ENCODE measurements at places on chromosomes 6 and 20. TPM values are rescaled to one million over a fixed set of nuclear protein-coding genes. Genes with fewer than 3 reads are reported as not detected.

The GRIK2 gene
- total RNA-seq: 0.38 TPM

DNA sequence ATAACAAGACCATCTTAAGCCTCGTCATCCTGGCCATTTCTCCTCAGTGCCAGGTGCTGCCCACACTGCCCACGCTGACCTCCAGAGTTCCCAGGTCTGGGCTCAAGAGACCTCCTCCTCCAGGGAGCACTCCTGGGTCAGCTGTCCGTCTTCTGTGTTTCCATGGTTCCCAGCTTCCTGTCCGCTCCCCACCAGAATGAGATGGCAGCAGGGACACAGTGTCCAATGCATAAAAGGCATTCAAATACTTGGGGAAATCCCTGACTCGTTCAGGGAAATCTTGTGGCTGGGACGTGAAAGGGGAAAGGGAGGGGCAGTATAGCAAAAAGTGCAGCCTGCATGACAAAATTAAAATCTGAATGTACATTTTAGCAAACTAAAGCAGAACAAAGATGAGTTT lies 54.3 kb downstream of the SLC23A2 start:
- no peak overlapping the region for H3K27ac ChIP-seq
- H3K4me3 ChIP-seq: no peak overlapping the region
- H3K36me3 ChIP-seq: no peaks in the 10 kb centered on the region

The GSTA2 gene
- total RNA-seq: not detected

The RNF217 gene
- total RNA-seq: 29.2 TPM

DNA sequence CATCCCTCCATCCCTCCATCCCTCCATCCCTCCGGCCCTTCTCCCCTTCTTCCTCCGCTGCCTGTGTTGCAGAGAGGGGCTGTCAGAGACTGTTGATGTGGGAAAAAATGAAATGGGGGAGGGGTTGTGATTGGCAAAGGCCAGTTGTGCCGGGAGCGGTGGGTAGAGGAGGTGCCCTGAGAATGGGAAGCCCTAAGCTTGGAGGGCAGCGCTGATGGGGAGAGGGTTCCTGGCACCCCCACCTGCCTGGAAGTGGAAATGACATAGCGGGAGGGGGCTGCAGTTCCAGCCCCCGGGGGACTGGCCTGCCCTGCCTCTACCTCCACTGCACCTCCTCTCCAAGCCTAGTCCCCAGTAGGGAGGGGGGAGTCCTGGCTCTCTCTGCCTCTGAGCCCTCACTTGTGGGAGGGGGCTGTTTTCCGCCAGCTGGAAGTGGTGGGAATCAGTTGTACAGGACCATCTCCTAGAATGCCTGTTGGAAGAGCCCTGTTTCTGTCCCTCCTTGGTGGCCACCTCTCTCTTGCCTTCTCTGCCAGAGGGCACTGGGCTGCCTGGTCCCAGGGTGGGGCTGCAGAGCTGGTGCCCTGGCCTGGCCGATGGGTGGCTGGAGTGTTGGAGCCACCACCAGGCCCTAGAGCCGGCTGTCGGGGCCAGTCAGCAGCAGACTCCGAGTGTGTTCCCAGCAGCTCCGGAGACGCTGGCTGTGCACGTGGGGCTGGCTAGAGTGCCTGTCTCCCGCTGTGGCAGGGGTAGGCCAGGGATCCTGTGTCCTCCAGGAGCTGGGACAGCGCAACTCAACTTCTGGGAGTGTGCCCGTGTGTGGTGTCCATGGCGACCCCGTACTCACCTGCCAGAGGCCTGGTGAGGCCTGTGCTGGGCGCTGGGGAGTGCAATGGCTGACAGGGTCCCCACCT lies 1.5 kb downstream of the DLGAP4 start:
- no peak overlapping the region for H3K4me3 ChIP-seq
- H3K36me3 ChIP-seq: no peaks in the 10 kb centered on the region
- no peak overlapping the region for H3K27ac ChIP-seq
- H3K27me3 ChIP-seq: peaks cover 87% of the 10 kb centered on the region

DNA sequence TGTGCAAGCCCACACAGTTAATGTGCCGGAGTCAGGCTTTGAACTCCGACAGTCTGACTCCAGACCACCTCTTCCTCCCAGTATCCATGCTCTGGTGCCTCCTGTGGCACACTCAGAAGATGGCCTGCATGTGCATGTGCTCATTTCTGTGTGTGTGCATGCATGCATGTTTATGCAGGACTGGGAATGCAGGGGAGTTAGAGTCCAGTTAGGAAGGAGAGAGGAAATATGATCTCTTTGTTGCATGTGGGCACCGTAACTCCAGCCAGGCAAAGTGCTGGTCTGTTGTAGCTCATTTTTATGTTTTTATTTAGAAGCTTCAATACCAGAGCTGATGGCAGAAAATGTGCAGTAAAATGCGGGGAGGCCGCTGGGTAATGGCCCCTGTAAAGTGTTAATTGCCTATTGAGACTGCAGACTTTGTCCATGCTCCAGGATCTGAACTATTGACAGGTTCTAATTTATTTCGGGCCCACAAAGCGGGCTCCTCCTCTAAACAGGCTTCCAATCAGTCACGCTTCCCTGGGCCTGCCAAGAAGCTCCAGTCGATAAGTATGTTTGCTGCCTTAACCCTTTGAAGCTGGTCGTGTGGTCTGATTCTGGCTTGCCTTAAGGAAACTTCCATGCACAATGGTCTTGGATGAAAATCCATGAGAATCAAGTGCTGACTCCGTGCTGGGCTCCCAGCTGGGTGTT lies 248.3 kb downstream of the DHX35 start:
- H3K4me1 ChIP-seq: no peaks in the 10 kb centered on the region
- no peak for DNase-seq
- H3K36me3 ChIP-seq: no peaks in the 10 kb centered on the region

DNA sequence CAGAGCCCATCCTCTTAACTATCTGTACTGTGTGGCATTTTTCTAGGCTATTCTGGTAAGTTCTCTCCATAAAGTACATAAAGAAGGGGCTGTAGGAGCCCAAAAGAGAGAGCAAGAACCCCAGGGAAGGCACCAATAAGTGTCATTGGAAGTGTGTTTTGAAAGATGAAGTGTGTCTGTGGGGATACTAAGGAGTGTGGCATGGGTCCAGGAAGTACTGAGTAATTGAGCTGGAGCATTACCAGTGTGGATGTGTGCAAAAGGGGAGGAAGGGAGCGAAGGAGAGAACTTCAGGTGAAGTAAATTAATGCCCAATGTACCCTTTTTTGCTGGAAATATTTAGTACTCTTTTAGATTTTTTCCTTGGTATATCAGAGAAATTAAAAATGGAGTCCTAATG lies 63.9 kb downstream of the KCNS1 start:
- H3K36me3 ChIP-seq: peaks cover 11% of the 10 kb centered on the region
- H3K27ac ChIP-seq: no peak overlapping the region
- peaks cover 35% of the 10 kb centered on the region for H3K4me1 ChIP-seq

DNA sequence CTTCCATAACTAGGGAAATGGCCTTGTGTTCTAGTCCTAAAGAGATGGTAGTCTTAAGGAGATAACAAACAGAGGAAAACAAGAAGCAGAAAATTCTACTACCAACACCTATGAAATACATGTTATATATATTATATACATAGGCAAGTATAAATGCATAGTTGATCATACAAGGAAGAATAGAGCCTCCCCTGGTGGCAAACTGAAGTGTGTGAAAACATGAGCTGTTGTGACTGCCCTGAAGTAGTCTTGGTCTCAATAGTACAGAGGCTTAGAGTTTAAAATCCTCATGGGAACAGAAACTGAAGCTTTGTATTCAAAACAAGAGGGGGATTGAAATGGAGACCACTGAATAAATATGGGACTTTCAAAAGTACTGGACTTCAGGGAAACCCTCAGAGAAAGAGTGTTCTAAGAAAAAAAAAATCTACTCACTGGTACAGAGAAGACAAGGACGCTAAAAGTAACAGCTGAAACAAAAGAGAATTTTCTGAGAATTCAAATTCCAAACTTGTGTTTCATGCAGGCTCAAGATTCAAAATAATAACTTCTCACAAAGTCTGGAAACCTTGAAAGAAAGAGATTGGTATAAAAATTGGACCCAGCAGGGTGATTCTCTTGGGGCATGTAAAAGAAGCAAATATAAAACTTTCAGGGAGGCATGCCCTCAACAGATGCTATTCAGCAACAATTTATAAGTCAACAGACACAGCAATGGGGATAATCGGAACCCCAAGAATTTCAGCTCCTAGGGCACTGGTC lies 59.7 kb upstream of the SAMD3 start:
- H3K27ac ChIP-seq: no peak overlapping the region
- H3K36me3 ChIP-seq: no peaks in the 10 kb centered on the region
- H3K4me3 ChIP-seq: no peak overlapping the region
- H3K27me3 ChIP-seq: no peaks in the 10 kb centered on the region

DNA sequence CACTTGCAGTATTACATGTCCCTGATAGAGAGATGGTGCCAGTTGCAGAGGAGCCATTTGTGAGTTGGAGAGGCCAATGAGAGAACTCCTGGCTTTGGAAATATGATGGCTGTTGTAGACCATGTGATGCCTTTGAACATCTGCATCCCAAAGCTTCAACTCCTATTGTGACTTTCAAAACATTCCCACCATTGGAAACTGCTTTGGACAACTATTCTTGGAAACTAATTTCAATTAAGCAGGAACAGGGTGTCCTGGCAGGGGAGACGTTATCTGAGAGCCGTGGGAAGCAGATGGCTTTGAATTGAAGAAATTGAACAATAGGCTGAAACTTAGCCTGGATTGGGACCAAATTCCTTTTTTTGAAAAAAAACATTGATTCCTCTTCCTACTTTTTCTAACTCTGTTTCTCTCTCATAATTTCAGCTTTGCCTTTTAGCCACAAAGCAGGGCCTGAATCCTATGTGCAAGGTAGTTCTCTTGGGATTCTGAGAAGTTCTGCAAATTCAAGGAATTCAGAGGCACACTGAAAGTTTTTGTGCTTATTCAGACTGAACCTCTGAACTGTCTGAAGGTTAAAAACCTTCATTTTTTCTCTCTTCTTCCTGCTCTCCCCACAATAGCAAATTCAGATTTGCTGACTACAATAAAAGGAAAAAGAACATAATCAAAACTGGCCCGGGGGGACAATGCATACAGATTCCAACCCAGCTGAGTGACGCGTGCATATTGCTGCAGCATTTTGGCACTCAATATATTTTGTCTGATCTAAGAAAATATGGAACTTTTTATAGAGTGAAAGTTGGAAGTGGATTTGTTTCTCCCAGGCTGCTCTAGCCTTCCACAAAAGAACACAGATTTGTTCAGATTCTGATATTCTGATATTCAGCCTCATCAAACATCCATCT lies 720.4 kb upstream of the CHD6 start:
- H3K4me3 ChIP-seq: no peak overlapping the region
- H3K27ac ChIP-seq: no peak overlapping the region
- peaks cover 2% of the 10 kb centered on the region for H3K27me3 ChIP-seq
- no peaks in the 10 kb centered on the region for H3K4me1 ChIP-seq

DNA sequence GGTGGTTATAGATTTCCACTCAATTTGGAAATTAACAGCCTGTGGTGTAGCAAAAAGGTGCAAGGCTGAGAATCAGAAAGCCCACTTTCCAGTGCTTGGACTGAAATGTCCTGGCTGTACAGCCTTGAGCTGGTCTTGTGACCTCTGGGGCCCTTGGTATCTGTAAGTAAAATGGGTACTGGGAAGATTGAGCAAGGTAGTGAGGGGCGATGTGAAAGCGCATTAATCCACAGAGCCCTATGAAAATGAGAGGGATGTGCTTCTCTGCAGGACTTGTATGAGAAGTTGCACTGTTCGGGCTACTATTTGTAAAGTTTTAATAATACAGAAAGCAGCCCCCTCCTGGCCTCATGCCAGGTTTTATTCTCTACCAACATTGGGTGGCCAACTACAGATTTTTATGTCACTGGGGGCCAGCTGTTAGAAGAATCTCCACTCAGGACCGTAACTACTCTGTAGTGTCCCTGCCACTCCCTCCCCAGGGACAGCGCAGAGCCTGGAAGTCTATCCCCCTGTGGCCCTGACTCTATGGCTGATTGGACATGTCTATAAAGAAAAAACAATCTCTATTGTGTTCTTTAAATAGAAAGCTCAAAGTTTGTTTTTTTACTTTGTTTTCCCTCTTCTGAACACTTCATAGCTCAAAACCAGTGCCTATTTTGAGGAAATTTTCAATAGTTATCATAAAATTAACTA lies 254.7 kb upstream of the TAB2 start:
- no peak overlapping the region for H3K4me3 ChIP-seq
- H3K36me3 ChIP-seq: no peaks in the 10 kb centered on the region
- no peaks in the 10 kb centered on the region for H3K27me3 ChIP-seq
- DNase-seq: no peak
- H3K4me1 ChIP-seq: no peaks in the 10 kb centered on the region
- H3K27ac ChIP-seq: no peak overlapping the region

- peak overlapping the region; percentile 39 for H3K27ac ChIP-seq
- H3K27me3 ChIP-seq: no peaks in the 10 kb centered on the region
- no peaks in the 10 kb centered on the region for H3K36me3 ChIP-seq
- H3K4me1 ChIP-seq: peaks cover 16% of the 10 kb centered on the region
- H3K4me3 ChIP-seq: no peak overlapping the region
Measured at GRCh38 chr6:36666826-36667591, 11.5 kb upstream of the CDKN1A start.

DNA sequence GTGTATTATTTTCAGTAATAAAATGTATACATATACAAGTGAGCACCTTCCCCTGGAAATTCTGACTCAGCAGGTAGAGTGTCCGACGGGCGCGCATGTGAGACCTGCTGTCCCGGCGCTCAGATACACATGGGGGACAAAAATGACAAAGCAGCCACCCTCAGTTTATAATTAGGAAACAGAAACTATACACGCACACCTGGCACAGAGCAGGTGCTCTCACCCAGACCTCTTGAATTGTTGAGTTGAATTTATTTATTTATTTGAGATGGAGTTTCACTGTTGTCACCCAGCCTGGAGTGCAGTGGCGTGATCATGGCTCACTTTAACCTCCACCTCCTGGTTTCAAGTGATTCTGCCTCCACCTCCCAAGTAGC lies 180.4 kb downstream of the ZDHHC14 start:
- H3K27me3 ChIP-seq: no peaks in the 10 kb centered on the region
- H3K4me1 ChIP-seq: no peaks in the 10 kb centered on the region
- H3K4me3 ChIP-seq: no peak overlapping the region
- no peak overlapping the region for H3K27ac ChIP-seq

DNA sequence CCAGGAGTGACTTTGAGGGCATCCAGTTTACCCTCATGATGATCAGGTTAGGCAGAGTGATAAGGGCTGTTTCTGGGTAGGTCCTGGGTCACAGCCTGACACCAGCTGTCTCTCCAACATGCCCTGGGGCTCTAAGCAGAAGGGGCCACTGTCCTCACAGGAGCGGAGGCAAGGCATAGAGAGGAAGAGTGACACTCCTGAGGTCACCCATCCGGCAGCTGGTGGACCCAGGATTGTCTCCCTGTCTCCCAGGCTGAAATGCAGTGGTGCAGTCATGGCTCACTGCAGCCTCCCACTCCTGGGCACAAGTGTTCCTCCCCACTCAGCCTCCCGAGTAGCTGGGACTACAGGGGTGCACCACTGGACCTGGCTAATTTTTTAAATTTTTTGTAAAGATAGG lies 12.0 kb downstream of the DLGAP4 start:
- H3K4me3 ChIP-seq: no peak overlapping the region
- DNase-seq: peak; percentile 34
- no peak overlapping the region for H3K27ac ChIP-seq
- H3K27me3 ChIP-seq: peaks cover 9% of the 10 kb centered on the region
- H3K4me1 ChIP-seq: no peaks in the 10 kb centered on the region

The SYNDIG1 gene
- total RNA-seq: not detected

The WFDC2 gene
- 113 TPM for total RNA-seq

GRCh38 chr6:105514306-105514705 lies 111.4 kb upstream of the PREP start:
- H3K27me3 ChIP-seq: no peaks in the 10 kb centered on the region
- H3K4me1 ChIP-seq: no peaks in the 10 kb centered on the region
- DNase-seq: no peak
- no peaks in the 10 kb centered on the region for H3K36me3 ChIP-seq
- H3K4me3 ChIP-seq: no peak overlapping the region

The CRIP3 gene
- 0.90 TPM for total RNA-seq

- H3K27ac ChIP-seq: no peak overlapping the region
- no peak for DNase-seq
Measured at GRCh38 chr6:107545763-107546162, 55.8 kb downstream of the SOBP start.
